Amniotic stem cell (primary cell): ENCODE measurements at places on chromosomes 1 and 21.
A peak's percentile ranks its signal among the peaks of the same experiment; 100 is the strongest.

- no peak for DNase-seq
Measured at GRCh38 chr1:47209091-47209490, 19.3 kb upstream of the PDZK1IP1 start.

- no peak for DNase-seq
Measured at GRCh38 chr1:204835737-204836136, 34.9 kb upstream of the NFASC start.

- DNase-seq = peak; percentile 65
Measured at GRCh38 chr1:245771511-245772281, 616.9 kb downstream of the KIF26B start.

DNA sequence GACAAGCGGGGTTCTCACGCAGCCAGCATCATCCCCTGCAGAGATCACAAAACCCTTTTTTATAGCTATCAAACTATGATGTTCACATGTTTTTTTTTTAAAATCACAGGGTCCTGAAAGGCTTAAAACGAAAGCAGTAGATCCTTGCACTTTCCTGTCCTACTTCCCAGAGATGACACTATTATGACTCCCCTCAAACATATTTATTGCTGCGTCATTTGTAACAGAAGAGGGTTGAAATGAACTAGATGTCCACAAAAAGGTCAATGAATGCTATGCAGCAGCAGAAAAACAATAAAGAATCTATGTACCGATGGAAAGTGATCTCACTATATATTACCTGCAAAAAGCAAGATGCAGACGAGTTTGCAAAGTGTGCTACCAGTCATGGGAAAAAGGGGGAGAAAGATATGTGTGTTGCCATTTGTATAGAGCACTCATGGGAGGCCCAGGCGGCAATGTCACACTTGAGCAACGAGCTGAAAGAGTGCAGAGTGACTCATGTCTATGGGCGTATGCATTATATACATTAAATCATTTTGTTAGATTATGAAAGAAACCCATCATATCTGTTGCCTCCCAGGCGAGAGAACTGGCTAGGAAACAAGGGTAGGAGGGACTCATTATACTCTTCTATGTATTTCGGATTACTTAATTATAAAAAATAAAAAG lies 68.9 kb upstream of the PARP1 start:
- DNase-seq = no peak

DNA sequence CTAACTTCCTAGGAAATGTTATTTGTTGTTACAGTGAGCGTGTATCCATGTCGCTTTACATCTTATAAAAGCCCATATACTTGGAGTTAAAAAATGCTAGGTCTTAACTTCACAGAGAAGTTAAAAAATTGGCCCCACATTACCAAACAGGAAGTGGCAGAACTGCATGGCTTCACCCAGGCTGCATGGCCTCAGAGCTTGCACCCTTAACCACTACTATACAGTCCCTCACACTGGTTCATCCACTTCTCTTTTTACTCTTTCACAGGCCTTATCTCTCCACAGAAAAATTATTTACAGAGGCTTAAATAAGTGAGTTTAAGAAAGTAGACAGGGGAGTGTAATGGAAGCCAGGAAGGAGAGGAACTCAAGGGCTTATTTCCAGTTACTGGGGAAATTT lies 402.5 kb downstream of the HHAT start:
- DNase-seq = no peak

GRCh38 chr1:195328681-195329080 lies 1279.6 kb downstream of the KCNT2 start:
- DNase-seq = no peak

DNA sequence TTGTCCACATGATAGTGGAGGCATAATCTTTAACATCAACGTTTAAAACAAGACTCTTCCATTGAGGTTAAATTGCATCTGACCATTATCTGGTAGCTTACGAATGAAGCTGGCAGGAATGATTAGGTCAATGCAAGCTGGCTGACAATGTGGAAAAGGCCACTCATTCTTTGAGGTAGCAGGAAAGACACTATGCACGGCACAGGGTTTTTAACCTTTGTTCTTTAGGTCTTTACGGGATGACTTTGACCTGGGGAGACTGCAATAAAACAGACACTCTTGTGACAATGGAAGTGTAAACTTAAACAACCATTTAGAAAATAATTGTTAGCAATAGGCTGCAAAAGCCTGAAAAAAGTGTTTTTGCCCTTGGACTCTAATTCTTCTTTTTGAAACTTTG lies 193.8 kb upstream of the FOXD3 start:
- no peak for DNase-seq

DNA sequence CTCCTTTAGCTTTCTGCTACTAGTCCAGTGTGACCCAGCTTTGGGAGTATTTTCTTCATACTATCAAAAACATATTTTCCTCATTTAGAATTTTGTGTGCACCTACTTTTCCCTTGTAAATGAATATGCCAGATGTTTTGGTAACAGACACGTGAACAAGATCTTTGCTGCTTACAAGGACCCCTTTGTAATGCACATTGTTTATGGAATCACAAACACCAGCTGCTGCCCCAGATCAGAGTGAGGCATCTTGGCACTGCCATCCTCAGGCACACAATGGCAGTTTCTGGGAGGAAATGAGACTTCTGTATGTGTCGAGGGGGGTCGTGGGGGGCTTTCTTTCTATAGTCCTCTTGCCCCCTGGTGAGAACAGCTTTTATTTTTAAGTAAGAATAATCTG lies 115.7 kb downstream of the RGL1 start:
- no peak for DNase-seq

- no peak for DNase-seq
Measured at GRCh38 chr1:53122201-53122885, 20.1 kb downstream of the SLC1A7 start.

- DNase-seq = no peak
Measured at GRCh38 chr1:20931930-20932436, 144.9 kb upstream of the HP1BP3 start.

- DNase-seq = peak; percentile 50
Measured at GRCh38 chr1:183604038-183604808, 14.0 kb upstream of the NCF2 start.

- no peak for DNase-seq
Measured at GRCh38 chr1:145891143-145891542, 5.5 kb upstream of the ANKRD35 start.
